ENCODE measurements at places on chromosomes 5 and 9.

GRCh38 chr5:36675282-36675681, 68.9 kb downstream of the SLC1A3 start:
- DNase-seq, result no peak

GRCh38 chr5:43674536-43674935, 71.6 kb downstream of the NNT start:
- DNase-seq, result no peak

DNA sequence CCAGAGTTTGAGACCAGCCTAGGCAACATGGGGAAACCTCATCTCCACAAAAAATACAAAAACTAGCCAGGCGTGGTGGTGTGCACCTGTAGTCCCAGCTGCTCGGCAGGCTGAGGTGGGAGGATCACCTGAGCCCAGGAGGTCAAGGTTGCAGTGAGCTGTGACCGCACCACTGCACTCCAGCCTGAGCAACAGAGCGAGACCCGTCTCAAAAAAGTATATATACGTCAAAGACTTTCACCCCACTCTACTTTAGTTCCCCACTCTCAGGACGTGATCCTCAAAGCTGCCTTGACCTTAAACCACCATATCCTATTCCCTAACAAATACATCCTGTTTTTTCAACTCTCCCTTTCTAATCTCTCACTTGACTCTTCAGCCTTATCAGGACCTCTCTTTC, 41.0 kb downstream of the PCDHGC5 start:
- no peak for DNase-seq

DNA sequence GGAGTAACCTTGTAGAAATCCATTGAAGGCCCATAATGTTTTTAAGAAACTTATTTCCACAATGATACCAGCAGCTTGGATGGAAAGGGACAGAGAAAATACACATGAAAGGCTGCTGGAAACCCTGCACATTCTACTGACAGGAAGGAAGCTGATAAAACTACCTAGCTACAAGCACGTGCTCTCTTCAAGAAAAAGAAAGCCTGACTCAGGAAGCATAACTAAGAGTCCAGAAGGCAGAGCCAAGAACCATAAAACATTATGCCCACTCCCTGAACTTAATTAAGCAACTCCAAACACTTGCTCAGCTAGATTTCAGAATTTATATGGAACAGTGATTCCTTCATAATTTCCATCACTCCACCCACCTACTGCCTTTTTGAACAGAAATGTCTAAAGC, 430.8 kb downstream of the SEMA5A start:
- no peak for DNase-seq

GRCh38 chr5:176934309-176934930, 35.3 kb upstream of the HK3 start:
- no peak for DNase-seq

DNA sequence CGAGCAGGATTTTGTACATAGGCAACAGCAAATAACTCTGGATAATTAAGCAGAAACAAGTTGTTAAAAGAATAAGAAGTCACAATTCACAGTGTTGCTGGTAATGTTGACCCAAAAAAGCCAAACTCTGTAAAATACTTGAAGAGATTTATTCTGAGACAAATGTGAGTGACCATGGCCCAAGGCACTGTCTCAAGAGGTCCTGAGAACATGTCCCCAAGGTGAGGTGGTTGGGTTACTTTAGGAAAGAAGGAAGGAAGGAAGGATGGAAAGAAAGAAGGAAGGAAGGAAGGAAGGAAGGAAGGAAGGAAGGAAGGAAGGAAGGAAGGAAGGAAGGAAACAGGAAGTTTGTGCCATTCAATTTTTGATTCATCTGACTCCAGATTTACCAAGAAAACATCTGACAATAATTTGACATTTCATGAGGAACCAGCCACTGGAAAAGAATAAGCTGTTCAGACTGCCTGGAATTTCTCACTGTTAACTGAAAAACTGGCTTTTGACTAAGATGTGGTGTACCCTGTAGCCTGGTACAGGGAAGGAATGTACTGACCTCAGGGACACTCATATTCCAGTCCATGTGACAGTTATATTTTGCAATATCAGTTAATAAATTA, 295.9 kb upstream of the TNC start:
- no peak for DNase-seq

- no peak for DNase-seq
Observed at GRCh38 chr9:75885652-75886051, 4.8 kb upstream of the PCSK5 start.

Data from inflammatory macrophage (primary cell).